Hepatocyte (in vitro differentiated cells): ENCODE measurements at places on chromosomes 13 and 19. TPM values are rescaled to one million over a fixed set of nuclear protein-coding genes. Genes with fewer than 3 reads are reported as not detected.

DNA sequence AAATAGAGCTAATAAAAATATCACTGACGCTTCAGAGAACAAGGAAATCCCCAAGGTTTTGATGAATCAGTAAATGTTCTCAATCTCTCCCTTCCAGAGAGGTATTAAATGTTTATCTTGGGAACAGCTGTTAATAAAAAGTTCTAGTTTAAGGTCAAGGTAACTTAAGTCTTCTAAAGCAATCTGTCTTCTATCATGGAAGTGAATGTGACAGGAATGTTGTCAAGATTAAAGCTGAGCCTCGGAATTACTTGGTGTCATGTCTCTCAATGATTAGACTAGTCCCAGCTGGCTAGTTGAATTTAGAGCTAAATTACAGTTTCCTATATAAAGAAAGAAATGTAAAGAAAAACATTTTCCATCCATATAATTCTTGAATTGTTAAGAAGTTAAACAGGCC, 23.4 kb downstream of the ESD start:
- no peak for DNase-seq

DNA sequence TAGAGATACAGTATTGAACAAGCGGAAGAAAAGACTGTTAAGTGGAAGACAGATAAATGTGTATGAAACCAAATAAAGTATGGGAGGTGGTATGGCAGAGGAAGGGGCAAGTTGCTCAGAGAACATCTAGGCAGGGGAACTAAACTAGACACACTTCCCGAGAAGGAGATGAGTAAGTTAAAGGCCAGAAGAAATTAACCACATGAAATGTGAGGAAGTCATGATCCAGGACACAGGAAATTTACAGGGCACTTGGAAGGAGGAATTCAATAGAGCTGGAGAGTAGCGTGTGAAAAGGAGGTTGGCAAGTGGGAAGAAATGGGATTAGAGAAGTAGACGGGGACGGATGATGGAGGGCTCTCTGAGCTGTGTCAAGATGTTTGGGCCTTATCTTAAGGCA, 208.8 kb downstream of the COG6 start:
- no peak for DNase-seq

DNA sequence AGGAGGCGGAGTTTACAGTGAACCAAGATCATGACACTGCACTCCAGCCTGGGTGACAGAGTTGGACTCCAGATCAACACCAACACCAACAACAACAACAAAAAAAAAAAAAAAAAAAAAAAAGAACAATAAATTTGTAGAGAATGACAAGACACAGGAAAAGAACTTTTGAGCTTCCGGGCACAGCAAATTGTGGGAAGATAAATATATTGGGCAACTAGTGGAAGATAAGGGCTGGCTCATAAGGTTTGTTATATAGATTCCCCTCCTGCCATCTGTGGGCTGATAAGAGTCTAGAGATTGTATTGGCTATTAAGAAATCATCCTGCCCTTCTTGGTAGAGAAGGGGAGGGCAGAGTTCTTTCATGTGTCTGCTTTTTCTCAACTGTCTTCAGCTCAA, 33.1 kb upstream of the CYP2S1 start:
- no peak for DNase-seq

GRCh38 chr19:13090511-13091231, 12.0 kb downstream of the LYL1 start:
- DNase-seq = no peak

GRCh38 chr13:104105418-104106355, 1039.5 kb upstream of the SLC10A2 start:
- DNase-seq = no peak

DNA sequence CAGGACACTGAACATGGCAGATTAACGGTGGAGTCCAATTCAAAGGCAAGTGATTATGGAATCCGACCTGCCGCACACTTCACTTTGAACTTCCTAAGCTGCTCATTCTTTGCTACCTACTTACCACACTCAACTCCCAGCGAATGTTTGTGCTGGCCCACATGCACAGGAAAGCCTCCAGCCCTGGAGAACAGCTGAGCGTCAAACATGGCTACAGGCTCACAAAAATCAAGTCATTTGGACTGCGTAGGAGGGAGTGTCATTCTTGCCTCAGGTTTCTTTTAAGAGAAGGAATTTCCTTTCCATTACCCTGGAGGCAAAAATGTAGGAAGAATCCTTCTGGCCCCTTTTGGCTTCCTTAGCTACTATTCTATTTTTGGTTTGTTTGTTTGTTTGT, 41.3 kb upstream of the IPO5 start:
- DNase-seq = no peak

Gene PTH2
- polyA plus RNA-seq = not detected in 2 replicates
